Right renal pelvis (tissue), 4 donors: ENCODE measurements at places on chromosomes 4 and X. TPM values are rescaled to one million over a fixed set of nuclear protein-coding genes. Genes with fewer than 3 reads are reported as not detected.

CT45A10 gene
- polyA plus RNA-seq = not detected

DNA sequence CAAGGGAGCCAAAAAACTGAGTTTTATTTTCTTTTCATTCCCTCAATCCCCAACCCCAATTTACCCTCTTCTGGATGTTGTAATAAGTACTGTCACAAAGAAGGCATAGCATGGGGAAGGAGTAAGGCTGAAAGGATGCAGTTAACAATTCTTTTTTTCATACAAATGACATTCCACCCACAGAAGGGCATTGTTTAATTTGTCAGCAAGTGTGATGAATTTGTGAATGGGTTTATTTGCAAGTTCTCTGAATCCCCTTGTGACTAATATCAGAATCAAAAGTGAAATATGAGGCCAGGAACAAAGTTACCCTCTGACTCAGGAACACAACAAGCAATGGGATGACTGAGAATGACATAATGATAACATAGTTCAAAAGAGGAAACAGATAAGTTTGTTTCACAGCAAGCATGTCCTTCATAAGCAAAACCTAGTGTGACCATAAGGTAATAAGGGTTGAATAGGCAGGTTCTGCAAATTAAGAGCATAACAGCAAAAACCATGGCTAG lies 2.1 kb downstream of the GEMIN8 start:
- DNase-seq = no peak

HSD17B13 gene
- polyA plus RNA-seq = 0.33 TPM

GRCh38 chrX:154368630-154369448 lies 5.6 kb downstream of the FLNA start:
- DNase-seq = no peak

DNA sequence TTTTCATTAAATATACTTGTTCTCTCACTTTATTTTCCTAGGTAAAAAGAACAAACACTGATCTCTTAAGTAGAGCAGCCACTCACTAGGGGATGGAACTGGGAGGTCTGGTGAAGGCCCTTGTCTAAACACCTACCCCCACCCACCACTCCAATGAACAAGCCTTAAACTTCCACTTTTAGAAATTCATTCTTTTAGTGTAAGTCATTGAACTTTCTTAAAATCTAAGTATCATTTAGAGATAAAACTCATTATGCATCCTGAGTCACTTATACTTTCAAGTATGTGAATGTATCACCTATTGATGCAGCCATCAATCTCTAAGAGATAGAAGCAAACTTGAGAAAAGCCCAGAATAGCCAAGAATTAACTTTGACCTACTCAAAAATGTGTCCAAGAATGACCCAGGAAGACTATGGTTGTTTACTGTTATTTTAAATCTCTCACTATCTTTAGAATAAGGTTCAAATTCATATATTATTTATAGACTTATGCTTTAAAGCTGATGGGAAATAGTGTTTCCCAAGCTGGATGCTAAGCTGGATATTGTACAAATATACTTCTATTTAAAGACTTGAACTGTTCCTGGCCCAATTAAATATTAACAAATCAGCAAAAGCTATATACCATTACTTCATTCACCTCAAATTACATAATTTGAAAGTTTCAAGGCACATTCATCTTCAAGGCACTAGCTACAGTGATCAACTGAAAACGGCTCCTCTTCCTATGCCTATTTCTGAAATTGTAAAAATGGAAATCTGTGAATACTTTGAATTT lies 49.5 kb downstream of the CAMK2D start:
- DNase-seq = no peak

MAGEA12 gene
- not detected for polyA plus RNA-seq

MAGEA2 gene
- polyA plus RNA-seq = not detected

DNA sequence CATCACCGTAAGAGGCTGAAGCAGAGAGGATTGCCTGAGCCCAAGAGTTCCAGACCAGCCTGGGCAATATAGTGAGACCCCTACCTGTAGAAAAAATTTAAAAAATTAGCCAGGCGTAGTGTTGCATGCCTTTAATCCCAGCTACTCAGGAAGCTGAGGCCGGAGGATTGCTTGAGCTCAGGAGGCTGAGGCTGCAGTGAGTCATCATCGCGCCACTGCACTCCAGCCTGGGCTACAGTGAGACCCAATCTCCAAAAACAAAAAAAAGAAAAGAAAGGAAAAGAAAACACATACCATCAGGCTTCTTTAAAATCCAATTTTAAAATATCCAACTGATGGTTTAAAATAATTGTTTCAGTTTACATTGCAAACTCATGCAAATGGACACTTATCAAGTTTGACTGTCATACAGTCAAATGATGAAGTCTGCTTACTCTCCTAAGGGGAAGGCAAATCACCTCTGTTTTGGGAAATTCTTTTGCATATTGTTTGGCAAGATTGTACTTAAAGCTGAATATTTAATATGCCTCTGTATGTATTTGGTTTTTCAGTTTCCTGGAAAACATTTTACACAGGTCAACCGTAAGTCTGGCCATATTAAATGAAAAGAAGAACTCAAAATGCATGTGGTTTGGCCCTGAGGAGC lies 23.7 kb upstream of the TENM3 start:
- no peak for DNase-seq

DNA sequence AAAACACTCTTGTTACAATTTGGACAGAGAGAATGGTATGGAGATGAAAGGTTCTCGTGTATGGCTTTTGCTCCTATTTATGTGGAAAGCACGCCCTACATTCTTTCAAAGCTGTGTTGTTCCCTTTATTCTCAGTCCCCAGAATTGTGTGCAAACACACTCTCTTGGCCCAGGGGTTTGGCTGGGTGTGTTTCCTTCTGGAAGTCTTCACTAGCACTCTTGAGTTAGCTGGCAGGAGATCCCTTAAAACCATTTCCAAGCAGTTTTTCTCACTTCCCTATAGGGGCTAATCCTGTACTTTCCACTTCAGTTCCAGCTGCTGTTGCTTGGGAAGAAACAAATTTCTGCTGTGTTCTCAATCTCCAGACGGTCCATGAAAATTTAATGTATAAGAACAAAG lies 35.1 kb downstream of the FHL1 start:
- no peak for DNase-seq

DNA sequence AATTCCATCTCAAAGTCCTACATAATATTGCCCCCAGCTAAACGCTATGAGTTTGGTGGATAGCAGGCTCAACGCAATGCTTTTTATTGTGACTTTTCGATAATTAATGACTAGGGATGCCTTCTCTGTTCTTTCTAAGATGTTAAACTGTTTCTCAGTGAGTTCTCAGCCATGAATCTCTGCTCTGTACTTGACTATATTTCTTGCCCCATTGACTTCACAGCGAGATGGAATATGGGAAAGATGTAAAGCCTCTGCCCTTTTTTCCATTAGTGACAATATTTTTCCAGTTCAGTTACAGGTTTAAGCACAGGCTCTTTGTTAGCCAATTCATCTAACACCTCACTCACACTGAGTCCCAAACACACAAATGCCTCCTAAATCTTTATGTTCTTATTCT lies 1022.0 kb downstream of the ADGRL3 start:
- no peak for DNase-seq

PPP1R3F gene
- polyA plus RNA-seq = 8.5 TPM

DNA sequence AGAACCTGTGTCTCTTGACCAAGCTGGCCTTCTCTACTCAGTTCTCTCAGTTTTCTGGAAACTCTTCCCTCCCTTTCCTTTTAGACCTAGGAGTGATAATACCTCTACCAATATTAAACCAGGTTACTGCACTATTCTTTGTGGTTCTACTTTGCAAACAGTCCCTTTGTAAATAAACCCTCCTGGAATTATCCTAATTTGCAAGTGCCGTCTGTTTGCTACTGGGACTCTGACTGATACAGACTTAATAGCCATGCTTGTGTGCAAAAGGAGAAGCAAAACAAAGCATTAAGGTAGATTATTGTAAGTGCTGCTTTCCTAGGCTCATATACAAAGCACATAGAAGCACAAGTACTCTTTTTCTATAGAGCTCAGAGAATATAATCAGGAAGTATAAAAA lies 507.0 kb downstream of the INPP4B start:
- no peak for DNase-seq

DNA sequence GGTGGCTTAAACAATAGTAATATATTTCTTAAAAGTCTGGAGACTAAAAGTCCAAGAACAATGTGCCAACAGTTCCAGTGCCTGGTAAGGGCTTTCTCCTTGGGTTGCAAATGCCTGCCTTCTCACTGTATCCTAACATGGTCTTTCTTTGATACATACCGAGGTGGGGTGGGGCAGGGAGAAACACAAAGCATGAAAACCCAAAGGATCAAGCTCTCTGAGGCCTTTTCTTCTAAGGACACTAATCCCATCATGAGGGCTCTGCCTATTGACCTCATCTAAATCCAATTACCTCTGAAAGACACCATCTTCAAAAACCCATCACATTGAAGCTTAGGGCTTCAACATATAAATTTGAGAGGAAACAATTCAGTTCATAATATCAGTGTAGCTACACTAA lies 311.3 kb downstream of the GRID2 start:
- DNase-seq = no peak

RASGEF1B gene
- 11.6 TPM for polyA plus RNA-seq
